Putamen (tissue), 1 donor: ENCODE measurements at places on chromosomes 7 and 10.

- no peak for DNase-seq
These were observed 4.4 kb upstream of the GSTK1 start for GRCh38 chr7:143258831-143259230.

GRCh38 chr7:159114981-159115380, 29.7 kb downstream of the VIPR2 start:
- no peak for DNase-seq

GRCh38 chr7:129225931-129226572, 1.2 kb downstream of the AHCYL2 start:
- no peak for DNase-seq

GRCh38 chr10:35234073-35234472, 102.2 kb upstream of the CCNY start:
- no peak for DNase-seq

GRCh38 chr10:485776-486175, 203.7 kb downstream of the DIP2C start:
- no peak for DNase-seq

- DNase-seq = no peak
These were observed 177.2 kb upstream of the PCLO start for GRCh38 chr7:83339907-83340306.

DNA sequence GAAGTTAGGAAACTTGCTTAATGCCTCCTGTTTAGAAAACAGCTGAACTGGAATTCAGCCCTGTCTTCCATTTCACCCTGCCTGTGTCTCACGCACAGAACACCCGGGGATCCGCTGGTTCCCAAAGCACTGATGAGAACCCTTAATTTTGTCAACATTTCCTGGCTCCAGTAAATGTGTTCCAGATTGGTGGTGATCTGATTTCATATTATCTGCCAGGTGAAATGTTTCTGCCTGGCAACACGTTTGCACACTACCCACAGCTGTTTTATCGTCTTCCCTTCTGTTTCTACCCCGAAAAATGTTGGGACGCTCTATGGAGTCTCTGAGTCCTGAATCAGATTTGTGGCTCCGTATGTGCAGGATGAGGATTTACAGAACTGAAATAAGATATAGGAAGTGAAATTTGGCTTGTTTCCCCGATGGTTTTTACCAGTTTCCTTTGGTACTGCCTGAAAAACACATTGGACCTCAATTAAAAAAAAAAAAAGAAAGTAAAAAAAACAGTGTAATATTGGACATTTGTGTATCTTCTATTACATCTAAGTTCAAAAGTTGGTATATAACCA, 29.0 kb downstream of the MRC1 start:
- peak; percentile 19 for DNase-seq

- no peak for DNase-seq
These were observed 38.7 kb downstream of the GNA12 start for GRCh38 chr7:2805213-2805944.

DNA sequence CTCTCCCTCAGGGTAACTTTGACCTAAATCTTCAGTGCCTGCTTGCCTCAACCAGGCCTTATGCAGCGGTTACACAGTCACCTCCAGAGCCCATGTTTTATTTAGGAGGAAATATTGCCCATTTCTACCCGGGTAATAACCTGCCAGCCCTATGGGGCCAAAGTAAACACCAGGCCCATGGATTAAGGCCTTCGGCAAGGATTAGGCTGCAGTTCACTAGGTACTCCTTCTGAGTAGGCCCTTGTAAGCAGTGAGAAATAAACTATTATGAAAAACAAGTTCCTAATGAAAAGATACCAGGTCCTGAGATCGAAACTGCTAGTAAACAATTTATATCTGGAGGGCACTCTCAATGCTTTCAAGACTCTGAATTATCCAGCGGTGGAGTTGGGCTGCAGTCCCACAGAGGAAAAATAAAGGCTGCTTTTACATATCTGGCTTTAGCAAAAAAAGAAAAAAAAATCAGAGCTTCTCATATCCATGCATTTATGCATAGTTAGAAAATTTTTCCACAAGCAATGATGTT, 3.7 kb upstream of the HOXA10 start:
- no peak for DNase-seq

DNA sequence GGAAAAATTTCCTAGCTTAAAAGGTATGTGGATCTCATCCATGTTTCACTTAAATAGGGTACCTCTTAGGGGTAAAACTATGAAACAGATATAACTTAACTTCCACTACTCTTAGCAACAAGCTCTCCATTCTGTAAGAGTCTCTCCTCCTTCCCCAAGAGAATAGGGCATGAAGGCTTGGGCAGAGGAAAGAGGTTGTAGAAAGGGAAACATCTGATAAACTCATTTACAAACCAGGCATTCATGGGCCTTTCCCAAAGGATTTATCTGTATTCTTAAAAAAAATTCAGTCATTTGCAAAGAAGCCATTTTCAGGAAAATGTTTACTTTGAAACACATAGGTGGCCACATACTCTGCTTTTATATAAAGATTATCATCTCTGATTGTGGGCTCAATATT, 82.7 kb downstream of the SEMA3A start:
- no peak for DNase-seq

DNA sequence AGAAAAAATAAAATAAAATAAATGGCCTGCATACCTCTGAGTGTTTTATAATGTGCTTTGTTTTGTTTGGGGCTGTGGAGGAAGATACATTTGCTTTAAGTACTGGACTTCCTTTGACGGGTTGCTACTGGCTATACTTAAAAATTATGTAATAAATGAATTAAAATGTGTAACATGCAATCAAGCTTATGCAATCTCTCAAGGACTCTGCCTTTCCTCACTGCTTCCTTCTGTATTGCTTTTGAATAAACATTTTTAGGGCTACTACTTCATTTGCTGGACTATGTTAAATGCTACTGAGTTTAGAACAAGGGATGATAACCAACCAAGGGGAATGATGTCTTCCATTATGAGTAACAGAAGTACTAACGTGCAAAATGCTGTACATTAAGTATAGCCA, 91.6 kb downstream of the ETV1 start:
- no peak for DNase-seq

- no peak for DNase-seq
These were observed at the start of gene KEL for GRCh38 chr7:142961973-142962926. Gene KEL (minus strand): TSS chr7:142962363. CDS start chr7:142962206, 157 bp downstream.

GRCh38 chr7:45186261-45186813, 28.7 kb downstream of the RAMP3 start:
- DNase-seq = no peak

GRCh38 chr7:123075838-123076467, 80.5 kb upstream of the TAS2R16 start:
- DNase-seq = no peak

DNA sequence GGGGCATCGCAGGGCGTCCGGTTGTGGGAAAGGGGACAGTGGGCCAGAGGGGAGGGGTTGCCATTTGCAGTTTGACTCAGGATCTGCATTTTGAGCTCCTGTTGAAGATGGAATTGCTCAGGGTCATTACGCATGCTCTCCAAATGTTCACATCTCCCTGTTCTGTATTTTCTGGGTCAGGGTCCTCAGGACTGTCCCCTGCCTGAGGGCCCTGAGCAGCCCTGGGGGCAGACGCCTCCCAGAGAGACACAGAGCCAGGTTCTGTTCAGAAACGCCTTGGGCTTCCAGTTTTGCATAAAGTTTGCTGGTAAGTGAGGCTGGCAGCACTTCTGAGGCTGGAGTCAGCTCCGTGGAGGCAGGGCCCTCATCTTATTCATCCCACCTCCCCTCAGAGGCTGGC, 34.1 kb upstream of the NUB1 start:
- DNase-seq = no peak

GRCh38 chr7:44911911-44912310, 26.6 kb upstream of the PURB start:
- no peak for DNase-seq

DNA sequence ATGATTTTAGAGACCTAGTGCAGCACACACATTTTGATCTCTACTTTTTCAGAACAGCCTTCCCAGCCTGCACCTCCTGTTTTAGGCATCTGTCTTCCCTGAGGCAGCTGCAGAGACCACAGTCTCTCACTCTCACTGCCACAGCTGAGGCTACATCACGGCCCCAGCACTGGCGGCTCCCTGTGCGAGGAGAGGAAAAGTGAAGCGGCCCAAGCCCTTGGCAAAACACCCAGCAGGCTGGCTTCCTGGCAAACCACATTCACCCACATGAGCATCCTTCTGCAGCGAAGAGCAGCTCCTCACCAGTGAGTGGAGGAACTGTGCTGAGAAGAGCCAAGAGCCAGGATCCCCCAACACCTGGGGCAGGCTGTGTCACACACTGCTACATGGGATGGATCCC, 14.0 kb downstream of the HUS1 start:
- DNase-seq = no peak

DNA sequence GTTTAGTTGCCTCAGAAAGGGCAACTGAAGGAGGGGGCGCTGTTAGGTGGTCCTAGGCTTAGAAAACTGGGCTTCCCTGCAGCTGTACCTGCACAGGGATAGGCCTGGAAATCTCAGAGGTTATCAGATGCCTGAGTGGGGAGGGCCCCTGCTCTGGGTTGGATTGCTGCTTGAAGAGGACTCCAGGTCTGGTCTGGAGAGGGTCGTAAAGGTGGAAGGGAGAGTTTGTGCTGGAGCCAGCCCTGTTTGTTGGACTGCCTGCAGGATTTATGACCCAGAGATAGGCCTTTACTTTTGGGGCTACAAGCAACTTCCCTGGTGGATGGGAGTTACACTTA, 765.9 kb downstream of the GRID1 start:
- DNase-seq = no peak

DNA sequence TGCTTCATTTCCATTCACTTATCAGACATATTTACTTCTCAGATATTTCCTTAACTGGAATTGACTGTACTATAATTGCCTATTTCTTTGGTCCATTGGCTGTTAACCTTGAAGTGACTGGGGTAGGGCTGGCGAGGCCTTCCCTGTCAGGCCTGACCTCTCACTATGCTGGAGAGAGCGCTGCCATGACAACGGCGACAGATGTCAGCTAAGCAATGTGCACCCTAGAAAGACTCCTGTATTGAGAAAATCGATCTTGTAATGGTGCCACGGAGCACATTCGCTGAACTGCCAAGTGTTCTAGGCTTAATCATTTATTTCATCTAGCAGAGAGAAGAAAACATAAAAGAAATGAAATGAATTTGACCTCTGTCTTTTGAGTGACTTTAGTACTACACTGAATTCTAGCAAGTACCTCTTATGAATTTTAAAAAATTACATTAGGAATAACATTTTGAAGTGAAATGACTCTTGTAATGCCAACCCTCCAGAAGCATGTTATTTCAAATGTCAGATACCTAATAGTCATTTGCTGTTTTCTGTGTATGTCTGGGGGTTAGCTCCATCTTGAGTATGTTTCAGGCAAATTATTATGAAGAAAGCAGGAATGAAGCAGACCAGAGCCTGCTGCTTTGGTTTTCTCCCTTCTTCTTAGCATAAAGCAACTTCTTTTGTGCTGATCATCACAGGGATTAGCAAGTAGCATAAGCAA, 148.0 kb downstream of the SNX10 start:
- no peak for DNase-seq

- no peak for DNase-seq
These were observed 55.9 kb downstream of the DIP2C start for GRCh38 chr10:633279-634245.

GRCh38 chr10:80173466-80173865, 31.9 kb downstream of the ANXA11 start:
- DNase-seq = no peak

DNA sequence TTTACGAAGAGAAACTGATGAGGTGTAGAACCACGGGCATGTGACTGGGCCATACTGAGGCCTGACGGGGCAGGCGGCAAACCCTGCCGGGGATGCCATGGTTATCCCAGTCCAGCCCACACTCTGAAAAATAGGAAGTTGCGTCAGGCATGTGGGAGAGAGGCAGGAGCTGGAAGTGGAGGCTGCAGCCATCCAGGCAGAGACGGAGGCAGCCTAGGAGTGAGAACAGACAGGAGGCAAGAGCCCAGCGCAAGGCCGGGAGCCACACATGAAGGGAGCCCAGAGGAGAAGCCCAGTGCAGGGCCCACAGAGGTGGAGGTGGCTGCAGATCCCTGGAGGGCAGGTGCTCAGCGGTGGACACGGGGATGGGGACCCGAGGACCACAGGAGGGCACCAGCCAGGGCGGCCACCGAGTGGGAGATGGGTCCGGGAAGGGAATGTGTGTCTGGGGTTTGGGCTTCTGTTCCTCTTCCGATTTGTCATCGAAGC, 175.2 kb upstream of the PPP2R2D start:
- DNase-seq = no peak

GRCh38 chr7:112150823-112151641, 55.2 kb downstream of the DOCK4 start:
- no peak for DNase-seq

DNA sequence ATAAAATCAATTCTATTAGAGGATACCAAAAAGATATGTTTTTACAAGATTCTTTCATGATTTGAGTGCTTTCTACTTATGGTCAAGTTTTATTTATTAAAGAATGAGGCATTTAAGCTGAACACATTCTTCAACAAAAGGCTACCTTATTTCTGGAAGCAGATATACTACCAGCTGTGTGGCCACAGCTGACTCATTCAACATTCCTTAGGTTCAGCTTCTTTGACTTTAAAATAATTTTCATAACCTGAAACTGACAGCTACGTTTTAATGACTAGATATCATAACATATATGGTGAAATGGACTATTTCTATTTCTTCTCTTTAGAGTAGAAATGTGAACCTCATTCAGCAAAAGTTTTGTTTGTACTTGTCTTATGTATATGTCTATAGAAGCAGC, 414.2 kb upstream of the SEMA3C start:
- no peak for DNase-seq

DNA sequence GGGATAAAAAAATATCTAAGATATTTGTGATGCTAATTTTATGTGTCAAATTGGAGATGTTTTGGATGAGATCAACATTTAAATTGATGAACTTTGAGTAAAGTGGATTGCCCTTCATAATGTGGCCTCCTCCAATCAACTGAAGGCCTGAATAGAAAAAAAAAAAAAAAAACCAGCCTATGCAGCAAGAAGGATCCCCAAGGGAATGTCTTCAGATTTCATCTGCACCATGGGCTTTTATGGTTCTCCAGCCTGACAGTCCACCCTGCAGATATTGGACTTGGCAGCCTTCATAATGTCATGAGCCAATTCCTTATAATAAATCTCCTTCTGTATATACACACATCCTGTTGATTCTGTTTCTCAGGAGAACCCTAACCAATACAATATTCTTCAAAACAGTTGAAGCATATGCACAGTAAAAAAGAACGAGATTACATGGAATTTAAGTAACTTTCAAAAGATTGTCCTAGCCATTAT, 316.9 kb upstream of the PLXDC2 start:
- DNase-seq = no peak

DNA sequence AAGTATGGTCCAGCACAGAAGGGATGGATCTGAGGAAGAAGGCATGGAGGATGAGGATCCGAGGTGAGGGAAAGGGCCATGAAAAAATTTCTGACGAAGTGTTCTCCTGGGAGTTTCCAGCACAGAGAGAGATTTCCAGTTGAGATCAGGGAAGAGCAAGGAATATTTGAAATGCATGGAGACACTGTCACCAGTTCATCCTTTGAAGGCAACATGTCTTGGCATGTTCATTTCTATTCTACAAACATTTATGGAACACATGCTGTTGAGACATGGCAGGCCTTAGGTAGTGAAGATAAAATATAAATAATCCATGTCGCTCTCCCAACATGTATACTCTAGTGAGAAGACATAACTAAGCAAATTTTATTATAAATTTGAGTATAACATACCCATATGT, 234.0 kb upstream of the TCF7L2 start:
- no peak for DNase-seq
